Esophagus muscularis mucosa (tissue), 4 donors: ENCODE measurements at places on chromosomes 7 and 10.

- no peak for DNase-seq
These were observed 317.8 kb downstream of the SH2D4B start for GRCh38 chr10:80855348-80855971.

DNA sequence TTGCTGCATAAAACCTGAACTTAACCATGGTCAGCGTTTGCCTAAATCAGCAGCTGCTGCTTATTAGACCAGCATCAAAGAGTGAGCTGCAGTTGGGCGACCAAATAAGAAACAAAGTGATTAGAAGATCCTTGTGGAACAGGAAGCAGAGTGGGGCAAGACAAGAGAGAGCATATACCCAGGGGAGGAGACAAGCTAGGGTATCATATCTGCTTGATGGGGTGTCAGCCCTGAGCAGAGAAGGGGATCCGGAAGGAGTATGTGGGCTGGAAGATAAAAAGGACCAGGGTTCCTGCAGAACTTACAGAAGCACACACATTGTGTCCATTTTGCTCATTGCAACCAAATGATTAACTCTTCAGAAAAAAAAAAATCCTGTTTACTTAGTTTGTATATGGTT, 213.6 kb downstream of the CELF2 start:
- DNase-seq, result no peak

DNA sequence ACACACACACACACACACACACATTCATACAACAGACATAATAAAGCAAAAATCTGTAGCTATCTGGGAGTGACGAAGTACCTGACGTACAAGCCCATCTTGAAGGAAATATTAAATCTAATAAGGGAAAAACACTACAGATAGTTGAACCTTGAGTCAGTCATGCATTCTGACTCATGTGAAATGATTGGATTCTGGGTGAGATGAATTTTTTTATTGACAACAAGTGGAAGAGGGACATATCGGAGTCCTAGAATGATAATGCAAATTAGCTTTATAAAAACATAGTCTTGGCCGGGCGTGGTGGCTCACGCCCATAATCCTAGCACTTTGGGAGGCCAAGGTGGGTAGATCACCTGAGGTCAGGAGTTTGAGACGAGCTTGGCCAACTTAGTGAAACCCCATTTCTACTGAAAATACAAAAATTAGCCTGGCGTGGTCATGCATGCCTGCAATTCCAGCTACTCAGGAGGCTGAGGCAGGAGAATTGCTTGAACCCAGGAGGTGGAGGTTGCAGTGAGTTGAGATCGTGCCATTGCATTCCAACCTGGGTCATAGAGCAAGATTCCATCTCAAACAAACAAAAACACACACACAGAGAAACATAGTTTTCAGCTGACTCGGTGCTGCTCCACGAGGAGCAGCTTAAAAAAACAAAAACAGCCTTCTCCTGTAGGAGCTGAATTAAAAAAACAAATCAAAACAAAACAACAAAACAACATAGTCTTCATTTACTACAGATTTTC, 154.4 kb upstream of the MKLN1 start:
- no peak for DNase-seq

- DNase-seq, result no peak
These were observed 69.3 kb upstream of the PHYHIPL start for GRCh38 chr10:59107147-59107546.

- no peak for DNase-seq
These were observed 375.8 kb downstream of the HGF start for GRCh38 chr7:81394029-81394428.

- no peak for DNase-seq
These were observed 22.6 kb downstream of the UNCX start for GRCh38 chr7:1255080-1255816.

- no peak for DNase-seq
These were observed 25.7 kb downstream of the SNX8 start for GRCh38 chr7:2288503-2288902.

DNA sequence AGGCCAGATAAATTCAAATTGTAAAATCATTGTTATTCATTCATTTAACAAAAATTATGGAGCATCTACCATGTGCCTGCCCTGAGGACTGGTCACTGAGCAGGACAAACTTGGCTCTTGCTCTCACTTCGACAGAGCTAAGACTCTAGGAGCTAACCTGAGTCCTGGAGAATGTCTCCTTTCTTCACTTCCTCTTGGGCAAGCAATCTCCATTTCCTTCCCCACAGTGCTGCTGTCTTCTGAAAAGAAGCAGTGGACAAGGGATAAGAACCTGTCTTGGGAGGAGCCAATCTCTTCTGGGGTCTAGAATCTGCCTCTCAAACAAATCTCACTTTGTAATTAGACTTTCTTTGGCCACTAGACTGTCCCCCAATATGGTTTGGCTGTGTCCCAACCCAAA, 76.2 kb upstream of the PLXNA4 start:
- no peak for DNase-seq

DNA sequence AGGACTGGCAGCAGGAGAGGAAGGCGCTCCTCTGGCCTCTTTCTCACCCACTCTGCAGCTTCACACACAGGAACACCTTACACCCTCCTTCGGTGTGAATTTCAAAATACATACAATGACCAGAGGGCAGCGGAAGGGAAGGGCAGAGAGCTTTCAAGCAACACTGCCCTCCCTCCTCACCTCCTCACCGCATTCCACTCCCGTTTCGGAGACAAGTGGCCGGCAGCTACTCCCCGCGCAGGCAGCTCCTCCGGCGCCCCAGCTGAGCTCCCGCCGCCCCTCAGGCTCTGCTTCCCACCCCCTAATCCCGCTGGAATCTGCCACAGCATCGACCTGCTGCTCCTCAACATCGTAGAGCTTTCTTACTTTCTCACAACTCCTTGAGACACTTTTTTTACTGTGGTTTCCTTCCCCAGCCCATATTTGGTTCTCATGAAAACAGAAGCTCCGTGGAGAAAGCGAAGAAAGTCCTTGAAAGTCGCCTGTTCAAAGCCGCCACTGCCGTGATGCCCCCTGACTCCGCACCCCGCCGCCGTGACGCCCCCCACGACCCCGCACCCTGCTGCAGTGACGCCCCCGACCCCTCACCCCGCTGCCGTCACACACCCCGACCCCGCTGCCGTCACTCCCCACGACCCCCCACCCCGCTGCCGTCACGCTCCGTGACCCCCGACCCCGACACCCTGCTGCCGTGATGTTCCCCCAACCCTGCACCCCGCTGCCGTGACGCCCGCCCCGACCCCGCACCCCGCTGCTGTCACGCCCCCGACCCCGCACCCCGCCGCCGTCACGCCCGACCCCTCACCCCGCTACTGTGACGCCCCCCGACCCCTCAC, 14.6 kb upstream of the GPER1 start:
- no peak for DNase-seq

GRCh38 chr7:131498237-131498885, 58.1 kb downstream of the PODXL start:
- no peak for DNase-seq

DNA sequence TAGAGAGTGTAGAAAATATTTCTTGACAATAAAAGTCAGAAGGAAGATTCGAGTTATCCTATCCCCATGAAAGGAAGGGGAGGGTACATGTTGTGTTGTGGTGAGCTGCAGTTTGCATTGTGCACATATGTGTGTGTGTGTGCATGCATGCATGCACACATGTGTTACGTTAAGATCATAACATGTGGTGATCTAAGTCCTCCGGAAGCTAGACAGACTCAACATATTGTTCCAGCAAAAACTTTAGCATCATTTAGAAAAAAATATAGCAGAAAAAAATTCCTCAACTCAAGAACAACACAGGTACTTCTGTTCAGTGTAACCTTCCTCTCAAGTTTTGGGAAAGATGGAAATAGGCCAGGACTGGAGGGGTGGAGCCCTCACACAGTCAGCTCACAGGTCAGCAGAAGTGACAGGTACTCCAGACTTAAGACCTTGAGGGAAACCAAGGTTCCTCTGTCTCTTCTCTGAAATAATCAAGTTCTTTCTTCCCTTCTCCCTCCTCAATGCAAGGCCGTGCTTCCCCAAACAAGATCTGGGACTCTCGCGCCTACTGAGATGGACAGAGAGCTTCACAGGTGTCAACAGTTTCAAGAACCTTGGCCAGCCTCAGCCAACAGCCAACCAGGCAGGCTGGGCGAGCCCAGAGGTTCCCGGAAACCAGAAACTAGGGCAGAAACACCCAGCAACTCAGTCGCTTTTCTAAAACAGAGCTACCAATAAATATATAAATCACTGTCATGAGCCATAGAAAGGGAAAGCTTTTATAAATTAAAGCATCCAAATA, 205.2 kb downstream of the FAM107B start:
- no peak for DNase-seq

DNA sequence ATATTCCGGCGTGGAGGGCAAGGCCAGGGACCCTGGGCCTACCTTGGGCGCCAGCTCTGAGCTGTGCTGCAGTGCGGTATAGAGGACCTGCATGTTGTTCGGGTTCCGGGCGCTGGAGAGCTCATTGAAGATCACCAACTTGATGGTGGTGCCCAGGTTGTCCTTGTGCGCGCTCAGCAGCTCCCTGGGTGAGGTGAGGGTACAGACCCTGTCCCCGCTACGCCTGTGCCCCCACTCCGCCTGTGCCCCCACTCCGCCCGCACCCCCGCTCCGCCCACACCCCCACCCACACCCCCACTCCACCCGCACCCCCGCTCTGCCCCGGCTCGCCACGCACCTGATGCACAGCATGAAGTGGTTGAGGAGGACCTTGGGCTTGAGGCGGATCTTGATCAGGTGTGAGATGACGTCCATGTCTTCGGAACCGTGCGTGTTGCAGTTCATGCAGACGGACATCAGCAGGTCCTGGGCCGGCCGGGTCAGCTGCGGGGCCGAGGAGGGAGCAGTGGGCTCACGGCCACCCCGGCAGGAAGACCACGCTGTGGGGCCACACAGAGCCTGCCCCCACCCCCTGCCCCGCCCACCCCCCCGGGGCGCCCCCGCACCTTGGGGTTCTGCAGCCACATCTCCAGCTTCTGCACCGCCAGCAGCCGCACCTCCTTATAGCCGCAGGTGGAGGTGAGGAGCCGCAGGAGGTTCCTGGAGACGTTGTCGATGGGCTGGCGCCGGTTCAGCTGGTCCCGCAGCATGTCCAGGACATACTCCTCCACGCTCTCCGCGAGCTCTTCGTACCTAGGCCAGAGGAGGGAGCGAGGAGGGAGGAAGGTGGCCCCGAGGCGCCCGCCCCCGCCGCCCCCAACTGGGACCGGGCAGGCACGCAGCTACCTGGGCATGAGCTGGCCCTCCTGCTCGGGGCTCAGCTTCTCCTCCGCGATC, 5.6 kb downstream of the INTS1 start:
- no peak for DNase-seq

DNA sequence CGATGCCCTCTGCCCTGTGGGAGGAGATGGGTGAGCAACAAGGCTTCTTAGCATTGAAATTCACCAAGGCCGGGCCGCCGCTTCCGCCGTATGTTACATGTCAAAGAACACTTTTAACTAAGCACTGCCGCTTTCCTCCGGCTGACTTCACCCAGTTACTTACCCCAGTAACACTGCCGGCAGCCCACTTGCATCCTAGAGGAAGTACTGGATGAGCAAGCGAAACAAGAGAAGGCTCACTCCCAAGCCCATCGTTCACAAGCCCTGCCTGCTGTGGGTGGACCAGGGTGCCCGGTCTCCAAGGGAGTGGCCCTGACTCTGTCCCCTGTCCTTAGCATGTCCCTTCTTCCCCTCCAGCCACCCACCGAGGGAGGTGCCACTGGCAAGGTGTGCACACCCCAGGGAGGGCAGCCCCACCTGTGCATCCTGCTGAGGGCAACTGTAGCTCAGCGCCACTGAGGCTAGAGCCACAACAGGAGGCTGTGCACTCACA, 73.1 kb upstream of the EBF3 start:
- DNase-seq, result no peak

GRCh38 chr10:76303682-76304316, 872.4 kb downstream of the LRMDA start:
- DNase-seq, result peak; percentile 92

GRCh38 chr7:2734084-2734686, 46.2 kb downstream of the AMZ1 start:
- DNase-seq, result no peak

GRCh38 chr7:45699015-45699309, 124.8 kb downstream of the ADCY1 start:
- no peak for DNase-seq

DNA sequence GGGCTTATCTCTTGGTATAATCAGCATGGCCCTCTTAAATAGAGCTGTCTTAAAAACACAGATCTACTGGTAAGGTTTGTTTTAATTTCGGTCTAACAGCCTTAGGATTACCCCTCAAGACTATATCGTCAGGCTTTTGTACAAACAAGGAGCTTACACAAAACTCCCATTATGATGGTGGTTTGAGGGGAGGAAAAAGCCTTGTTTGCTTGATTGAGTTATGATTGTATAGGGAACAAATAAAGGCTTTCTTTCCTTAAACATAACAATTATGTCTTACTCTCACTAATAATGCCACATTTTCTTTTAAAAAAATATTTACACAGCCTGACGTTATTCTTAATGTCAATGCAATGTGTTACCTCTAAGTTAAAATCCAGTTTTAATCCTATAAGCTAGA, 188.8 kb upstream of the TCF7L2 start:
- no peak for DNase-seq

DNA sequence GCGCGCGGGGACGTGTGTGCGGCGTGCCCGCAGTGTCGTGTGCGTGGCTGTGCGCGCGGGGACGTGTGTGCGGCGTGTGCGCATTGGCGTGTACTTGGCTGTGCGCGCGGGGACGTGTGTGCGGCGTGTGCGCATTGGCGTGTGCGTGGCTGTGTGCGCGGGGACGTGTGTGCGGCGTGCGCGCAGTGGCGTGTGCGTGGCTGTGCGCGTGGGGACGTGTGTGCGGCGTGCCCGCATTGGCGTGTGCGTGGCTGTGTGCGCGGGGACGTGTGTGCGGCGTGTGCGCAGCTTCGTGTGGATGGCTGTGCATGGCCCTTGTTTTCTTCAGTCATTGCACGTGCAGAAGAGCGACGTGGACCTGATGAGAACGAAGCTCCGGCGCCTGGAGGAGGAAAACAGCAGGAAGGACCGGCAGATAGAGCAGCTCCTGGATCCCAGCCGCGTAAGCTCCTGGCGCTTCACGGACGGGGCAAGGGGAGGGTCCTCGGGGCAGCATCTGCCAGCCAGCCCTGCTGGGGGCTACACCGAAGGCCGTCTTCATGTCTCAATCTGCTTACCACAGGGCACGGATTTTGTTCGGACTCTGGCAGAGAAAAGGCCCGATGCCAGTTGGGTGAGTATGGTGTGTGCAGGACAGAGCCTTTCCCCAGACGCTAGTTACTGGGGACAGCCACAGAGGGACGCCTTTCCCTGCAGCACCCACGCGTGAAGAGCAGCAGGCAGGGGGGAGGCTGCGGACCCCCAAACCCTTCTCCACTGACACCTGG, 19.3 kb downstream of the IQCE start:
- DNase-seq, result no peak

GRCh38 chr7:3951316-3952055, 650.4 kb downstream of the SDK1 start:
- no peak for DNase-seq

GRCh38 chr7:46213154-46213537, 292.1 kb upstream of the IGFBP3 start:
- peak; percentile 78 for DNase-seq

DNA sequence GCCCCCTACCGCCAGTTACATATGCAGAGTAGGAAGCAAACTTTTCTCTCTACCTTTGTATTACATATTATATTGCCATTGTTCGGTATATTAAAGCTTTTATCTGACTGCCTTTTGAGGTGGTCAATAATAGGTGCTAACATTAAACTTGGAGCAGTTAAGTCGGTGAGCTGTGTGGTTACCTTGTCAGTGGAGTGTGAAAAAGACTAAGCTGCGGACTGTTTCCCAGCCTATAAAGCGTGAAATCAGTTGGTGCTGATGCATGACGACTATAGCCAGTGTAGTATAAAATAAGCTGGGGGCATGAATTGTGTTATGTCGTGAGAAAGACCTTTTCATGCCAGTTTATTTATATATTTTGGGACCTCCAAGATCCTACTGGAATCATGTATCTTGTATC, 33.7 kb downstream of the R3HCC1L start:
- no peak for DNase-seq

- DNase-seq, result no peak
These were observed 48.4 kb upstream of the CRTAC1 start for GRCh38 chr10:98078774-98079173.
